Stimulated activated CD8-positive, alpha-beta memory T cell treated with anti-CD3 and anti-CD28 coated beads, Interleukin-4, amount 100 ng/mL, for 1 hour (primary cell): ENCODE measurements at places on chromosomes 1 and 21.
A peak's percentile ranks its signal among the peaks of the same experiment; 100 is the strongest.

DNA sequence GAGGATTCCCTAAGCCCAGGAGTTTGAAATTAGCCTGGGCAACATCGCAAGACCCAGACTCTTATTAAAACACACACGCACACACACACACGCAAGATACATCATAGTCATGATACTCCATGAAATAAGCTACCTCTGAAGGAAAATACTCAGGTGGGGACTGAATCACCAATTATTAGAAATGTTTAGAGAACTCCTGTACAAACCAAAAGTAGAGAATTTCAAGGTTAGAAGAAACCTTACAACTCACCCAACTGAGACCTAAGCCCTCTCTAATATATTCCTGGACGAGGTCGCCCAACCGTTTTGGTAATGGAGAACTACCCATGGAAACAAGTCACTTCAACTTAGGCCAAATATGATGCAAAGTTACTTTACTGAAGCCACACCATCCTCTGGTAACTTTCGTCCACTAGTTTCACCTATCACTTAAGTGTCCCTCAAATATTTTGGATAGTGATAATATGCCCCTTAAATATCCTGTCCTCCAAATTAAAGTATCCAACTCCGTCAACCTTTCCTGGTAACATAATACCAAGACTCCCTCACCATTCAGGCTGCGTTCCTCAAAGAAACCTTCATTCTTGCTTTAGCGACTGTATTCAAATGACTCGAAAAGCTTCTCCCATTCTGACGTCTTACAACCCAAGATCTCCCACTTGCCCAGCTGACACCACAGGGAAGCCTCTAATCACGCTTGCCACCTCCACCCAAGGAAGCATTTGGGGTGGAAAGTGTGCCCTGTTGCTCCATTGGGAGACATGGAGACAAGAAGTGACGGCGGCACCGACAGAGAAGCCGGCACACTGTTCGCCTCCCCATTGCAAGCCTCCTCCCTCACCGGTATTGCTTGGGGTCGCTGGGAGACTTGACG is 856 bp downstream of the NRDC start:
- peak; percentile 2 for DNase-seq

DNA sequence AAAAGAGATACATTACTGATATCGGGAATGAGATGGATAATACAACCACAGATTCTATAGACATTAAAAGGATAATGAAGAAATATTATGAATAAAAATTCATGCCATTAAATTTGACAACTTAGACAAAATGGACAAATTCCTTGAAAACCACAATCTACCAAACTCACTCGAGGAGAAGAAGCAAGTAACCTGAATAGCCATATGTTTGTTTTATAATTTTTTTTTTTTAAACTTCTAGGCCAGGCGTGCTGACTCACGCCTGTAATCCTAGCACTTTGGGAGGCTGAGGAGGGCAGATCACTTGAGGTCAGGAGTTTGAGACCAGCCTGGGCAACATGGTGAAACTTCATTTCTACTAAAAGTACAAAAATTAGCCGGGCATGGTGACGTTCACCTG is 327.9 kb downstream of the VAV3 start:
- no peak for DNase-seq

DNA sequence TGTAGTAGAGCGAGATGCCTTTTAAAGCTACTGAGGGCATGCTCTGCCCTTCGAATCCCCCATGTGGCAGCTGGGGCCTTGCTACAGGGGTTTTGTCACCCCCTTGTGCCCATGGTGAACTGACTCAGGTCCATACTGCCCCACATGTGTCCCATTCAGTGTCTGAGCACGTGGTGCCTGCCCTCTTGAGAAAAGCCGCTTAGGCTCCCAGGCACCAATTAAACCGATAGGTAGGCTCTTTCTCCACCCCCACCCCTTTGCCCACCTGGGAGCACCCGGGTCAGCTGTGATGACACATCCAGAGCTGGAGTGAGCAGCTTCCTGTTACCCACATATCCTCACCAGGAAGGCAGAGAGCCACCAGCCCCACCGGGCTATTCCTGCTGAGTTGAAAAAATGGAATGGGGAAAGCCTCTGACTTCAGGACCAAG is 30.5 kb downstream of the TMCC2 start:
- no peak for DNase-seq

GRCh38 chr1:247266053-247266452 is 10.2 kb downstream of the VN1R5 start:
- DNase-seq = no peak

DNA sequence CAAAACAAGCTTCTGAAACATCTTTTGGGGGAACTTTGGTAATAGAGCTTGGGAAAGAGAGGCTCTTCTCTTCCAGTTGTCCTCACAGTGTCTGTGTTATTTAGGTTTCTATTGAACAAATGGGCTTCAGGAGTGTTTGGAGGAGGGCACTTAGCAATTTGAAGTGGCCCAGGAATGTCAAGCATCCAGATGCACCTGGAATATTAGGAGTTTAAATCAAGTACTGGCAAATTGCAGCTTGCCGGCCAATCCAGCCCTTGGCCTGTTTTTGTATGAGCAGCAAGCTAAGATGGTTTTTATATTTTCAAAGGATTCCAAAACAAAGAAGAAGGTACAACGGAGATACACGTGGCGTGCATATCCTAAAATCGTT is 94.7 kb downstream of the CCDC185 start:
- DNase-seq = no peak

DNA sequence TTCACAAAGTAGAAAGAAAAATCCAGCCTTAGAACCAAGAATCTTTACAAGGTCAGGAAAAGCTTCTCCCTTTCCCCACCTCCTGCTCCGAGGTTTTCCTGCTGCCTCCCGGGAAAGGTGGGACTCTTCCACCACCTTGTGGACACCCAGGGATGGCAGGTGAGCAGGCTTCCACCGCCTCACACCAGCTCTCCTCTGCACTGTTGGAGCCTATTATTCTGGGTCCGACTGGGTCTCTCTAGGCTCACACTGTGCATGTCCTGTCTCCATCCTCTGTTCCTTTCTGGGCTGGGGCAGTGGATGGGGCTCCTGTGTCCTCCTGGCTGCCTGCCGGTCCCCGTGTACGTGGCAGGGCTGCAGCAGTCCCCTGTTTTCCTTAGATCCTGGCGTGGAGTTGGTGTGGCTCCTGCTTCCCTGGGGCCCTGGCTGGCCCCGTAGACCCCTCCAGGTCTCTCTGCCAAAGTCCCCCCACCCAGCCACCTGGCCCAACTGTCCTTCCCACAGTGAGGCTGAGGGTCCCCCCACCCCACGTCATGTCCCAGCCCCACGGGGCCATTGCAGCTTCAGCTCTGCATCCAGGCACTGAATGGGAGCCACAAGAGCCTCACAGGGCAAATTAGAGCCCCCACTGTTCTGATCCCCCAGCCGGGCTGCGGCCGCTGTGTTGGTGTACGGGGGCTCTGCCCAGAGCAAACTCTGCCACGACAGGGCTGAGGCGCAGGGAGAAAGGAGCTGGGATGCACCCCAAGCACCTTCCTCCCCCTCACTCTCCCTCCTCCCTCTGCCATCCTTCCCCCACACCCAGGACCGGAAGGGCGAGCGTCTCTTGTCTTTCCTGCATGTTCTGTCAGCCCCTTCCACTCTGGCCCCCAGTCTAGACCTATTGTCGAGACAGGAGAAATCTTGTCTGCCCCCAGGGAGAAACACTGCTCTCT is 3.3 kb upstream of the SLC45A1 start:
- peak; percentile 20 for DNase-seq

- no peak for DNase-seq
These were observed 58.6 kb upstream of the SOX13 start for GRCh38 chr1:204014336-204014735.

DNA sequence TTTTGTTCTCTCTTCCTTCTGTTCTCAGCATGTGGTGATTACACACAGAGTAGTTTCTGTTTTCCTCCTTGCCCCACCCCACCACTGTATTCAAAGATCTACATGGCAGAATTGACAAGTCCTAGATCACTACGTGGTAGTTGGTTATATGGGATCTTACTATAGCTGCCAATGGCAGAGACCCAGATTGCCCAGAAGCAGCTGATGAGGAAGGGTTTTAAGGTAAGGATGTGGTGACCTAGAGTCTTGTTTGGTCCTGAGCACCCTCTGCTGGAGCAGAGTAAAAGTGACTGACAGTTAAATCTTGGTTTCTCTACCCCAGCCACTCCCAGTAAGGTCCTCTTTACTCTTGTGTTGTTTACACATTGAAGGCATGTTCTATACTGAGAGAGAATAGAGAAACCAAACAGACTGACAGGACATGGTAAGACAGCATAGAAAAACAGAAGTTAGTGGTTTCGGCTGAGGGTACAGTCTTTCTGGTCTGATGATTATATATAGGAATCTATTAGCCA is 22.8 kb upstream of the STRIP1 start:
- DNase-seq = no peak

DNA sequence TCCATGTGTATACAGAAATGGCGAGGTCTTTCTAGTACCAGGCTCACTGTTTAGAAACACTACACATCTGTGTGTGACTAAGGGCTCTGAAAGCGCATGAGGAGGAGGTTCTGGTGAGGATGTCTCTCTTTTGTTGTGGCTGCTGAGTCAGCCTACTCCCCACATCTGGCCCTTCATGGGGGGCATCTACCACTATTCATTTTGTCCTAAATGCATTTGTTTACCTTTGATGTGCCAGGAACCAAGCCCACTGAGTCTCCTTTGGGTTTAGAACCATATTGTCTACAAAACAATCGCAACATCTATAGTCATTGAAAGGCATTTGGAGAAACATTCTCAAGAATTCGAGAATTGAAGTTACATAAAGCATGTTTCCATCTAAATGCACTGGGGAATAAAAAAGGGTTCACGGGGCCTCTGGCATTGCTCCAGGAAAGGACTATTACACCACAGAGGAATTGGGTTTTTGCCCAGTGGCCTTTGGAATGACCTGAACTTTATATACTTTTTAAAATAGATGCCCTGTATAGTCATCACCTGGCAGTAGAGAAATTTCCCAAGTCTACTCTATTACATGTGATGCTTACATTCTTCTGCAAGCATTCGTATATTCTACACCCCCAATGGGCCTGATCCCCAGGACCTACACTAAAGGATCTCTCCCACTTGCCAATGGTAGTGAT is 35.1 kb upstream of the ADORA3 start:
- DNase-seq = no peak

DNA sequence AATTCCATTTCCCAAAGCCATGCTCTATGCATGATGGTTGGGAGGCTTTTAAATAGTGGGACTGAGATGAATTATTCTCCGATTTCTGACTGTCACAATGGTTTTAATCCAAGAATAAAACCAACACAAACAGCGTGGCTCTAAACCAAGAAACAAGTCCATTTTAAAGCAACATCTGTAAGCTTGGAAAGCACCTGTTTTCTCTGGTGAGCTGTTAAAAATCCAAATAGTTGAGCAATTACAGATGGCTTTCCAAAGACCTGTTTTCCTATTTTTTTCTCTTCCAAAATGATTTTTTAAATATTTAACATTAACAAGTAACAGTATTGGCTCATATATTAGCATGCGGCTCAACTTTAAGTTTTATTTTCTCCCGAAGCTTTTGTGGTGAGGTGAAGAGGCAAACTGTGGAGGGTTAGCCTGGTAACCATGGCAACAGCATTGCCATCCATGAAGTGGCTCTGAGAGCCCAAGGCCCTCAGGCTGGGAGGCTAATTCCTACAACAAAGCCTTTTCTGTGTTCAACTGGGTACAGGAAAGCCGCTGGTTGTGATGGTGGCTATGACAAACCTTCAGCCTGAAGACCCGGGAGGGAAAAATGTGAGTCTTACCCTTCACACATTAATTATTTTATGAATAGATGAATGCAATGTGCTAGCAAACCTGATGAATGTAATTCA is 56.7 kb upstream of the B3GALT5 start:
- no peak for DNase-seq

GRCh38 chr1:197341626-197342025 is 73.6 kb downstream of the CRB1 start:
- DNase-seq = no peak

- no peak for DNase-seq
These were observed 51.5 kb downstream of the SYT6 start for GRCh38 chr1:114102136-114102535.

- DNase-seq = no peak
These were observed 47.1 kb upstream of the LRRC3 start for GRCh38 chr21:44408226-44408625.

- no peak for DNase-seq
These were observed 27.7 kb downstream of the PADI3 start for GRCh38 chr1:17276568-17276967.

- DNase-seq = no peak
These were observed 80.3 kb upstream of the ETS2 start for GRCh38 chr21:38725196-38726157.

DNA sequence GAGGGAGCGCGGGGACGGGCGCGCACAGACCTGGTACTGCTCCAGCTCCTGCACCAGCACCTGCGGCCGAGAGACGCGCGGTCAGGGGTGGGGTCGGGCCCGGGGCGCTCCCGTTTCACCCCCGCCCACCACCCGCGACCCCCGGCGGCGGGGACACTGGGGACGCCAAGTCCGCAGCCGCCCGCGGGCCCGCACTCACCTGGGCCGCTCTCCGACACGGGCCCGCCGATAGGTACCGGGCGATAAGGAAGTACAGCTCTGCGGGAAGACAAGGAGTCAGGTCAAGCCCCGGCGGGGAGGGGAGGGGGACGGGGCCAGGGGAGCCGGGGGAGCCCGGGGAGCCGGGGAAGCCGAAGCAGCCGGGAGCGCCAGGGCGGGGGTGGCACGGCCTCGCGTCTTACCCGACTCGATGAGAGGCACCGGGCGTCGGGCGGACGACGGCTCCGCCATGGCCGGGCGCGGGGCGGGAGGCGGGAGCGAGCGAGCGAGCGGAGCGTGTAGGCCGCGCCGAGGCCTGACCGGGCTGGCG is 326 bp downstream of the BRWD1 start:
- no peak for DNase-seq

- DNase-seq = no peak
These were observed 2.5 kb downstream of the LORICRIN start for GRCh38 chr1:153262070-153262366.

GRCh38 chr1:155226188-155226909 is 17.9 kb downstream of the MTX1 start:
- DNase-seq = peak; percentile 90

DNA sequence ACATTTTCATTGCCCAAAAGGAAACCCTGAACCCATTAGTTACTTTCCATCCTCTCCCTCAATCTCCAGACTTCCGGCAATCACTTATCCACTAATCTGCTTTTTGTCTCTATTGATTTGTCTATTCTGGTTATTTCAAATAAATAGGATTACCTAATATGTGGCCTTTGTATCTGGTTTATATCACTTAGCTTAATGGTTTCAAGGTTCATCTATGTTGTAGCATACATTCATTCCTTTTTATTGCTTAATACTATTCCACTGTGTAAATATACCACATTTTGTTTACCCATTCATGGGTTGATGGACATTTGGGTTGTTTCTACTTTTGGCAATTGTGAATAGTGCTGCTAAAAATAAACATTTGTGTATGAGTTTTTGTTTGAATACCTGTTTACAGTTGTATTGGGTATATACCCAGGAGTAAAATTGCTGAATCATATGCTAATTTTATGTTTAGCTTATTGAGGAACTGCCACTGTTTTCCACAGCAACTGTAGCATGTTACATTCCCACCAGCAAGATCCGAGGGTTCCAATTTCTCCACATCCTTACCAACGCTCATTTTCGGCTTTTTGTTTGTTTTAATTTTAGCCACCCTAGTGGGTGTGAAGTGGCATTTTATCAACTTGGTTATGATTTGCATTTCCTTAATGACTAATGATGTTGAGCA is 2.5 kb upstream of the SLC25A44 start:
- DNase-seq = no peak
